ENCODE measurements at places on chromosomes 13 and 19.

DNA sequence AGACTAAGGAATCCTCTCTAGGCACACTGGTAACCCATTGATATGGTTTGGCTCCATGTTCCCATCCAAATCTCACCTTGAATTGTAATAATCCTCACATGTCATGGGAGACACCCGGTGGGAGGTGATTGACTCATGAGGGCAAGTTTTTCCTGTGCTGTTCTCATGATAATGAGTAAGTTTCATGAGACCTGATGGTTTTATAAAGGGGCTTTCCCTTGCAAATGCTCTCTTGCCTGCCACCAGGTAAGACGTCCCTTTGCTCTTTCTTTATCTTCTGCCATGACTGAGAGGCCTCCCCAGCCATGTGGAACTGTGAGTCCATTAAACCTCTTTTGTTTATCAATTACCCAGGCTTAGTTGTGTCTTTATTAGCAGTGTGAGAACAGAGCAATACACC lies 81.4 kb upstream of the GPC6 start:
- DNase-seq, result no peak

- DNase-seq, result no peak
Observed at GRCh38 chr13:100493418-100493817, 95.2 kb downstream of the GGACT start.

- DNase-seq, result no peak
Observed at GRCh38 chr19:35119578-35120155, 4.0 kb downstream of the FXYD3 start.

- DNase-seq, result peak; percentile 11
Observed at GRCh38 chr13:20118268-20119140, 42.3 kb downstream of the GJA3 start.

DNA sequence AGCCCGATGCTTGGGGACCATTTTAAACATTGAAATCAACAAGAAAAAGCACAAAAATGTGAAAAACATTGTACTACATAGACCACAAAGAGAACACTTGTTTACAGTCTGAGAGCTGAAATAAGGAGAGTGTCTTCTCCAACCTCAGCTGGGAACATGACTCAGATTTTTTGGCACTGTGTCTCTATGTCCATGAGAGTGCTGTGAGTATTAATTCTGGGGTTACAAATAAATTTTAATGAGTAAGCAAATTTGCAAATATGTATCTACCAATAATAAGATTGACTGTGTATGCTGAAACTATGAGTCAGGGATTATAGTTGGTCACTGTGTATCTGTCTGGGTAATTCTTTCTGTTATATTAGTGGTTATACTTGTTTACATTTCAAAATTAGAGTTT lies 174.0 kb downstream of the DCT start:
- DNase-seq, result no peak

DNA sequence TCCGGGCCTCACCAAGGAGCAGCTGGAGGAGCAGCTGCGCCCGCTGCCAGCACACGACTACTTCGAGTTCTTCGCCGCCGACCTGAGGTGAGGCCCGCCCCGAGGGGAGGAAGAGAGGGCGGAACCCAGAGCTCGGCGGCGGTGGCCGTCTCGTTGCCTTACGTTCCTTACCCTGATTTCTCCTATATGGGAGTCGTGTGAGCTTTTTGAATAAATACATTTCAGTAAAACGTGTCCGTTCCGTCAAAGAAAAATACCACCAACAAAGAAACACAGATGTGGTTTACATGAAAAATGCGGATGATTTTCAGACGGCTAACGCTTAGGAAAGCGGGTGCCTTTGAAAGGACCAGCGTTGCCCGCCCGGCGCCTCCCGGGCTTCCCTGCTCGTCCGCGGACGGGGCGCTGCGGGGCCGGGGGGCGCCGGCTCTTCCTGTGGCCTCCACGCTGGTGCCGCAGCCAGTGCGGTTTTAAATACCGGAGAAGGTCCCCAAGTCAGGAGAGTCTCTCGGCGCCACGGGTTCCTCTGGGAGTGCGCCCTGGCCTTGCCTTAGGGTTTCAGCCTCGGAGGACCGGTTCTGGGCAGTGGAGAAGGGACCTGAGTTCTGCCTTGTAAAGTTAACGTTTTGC lies 755 bp downstream of the UPF3A start:
- DNase-seq, result peak; percentile 35

DNA sequence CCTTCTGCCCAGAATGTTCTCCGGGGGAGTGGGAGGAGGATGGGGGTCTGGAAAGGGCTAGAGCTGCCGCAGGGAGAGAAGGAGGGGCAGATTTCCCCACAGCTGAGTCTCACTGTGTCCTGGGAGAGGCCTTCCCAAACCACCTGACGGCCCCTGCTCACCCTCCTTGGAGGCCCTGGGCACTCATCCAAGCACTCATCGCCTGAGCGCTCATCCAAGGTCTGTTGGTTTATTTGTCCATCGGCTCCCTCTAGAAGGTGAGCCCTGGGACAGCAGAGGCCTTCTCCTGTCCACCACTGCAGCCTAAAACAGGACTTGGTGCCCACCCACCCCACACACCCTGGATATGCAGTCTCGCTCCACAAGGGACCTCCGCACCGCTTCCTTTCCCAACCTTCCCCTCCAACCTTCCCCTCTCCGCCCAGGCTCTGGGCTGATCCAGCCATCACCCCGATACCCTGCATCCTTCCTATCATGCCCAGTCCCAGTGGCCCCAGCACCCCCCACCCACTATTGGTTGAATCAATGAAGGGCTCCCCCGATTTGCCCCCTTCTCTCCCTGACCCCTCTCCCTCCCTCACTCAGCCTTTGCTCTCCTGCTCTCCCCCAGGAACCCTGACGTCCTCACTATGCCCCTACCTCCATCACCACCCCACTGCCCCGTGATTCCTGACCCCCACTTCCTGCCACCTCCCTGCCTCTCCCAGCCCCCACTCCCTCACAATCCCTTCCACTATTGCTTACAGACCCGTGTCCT lies 1.7 kb downstream of the UBXN6 start:
- no peak for DNase-seq

GRCh38 chr19:48819366-48819816 lies 8.6 kb upstream of the BCAT2 start:
- DNase-seq, result no peak

DNA sequence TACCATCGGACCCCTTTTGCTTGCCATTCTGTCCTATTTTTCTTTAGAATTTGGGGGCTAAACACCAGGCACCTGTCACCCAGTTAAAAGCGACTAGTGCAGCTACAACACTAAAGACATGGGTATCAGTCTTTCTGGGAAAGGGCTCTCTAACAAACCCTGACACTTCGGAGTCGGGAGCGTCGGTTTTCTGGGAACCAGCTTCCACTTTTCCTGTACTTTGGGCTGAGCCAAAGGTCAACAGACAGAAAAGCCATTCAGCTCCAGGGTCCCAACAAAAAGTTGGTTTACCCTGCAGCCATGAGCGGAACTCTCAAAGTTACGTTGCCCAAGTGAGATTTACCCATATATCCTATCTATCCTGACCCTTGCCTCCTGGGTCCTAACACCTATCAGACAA lies 337.0 kb upstream of the SLITRK5 start:
- DNase-seq, result no peak

DNA sequence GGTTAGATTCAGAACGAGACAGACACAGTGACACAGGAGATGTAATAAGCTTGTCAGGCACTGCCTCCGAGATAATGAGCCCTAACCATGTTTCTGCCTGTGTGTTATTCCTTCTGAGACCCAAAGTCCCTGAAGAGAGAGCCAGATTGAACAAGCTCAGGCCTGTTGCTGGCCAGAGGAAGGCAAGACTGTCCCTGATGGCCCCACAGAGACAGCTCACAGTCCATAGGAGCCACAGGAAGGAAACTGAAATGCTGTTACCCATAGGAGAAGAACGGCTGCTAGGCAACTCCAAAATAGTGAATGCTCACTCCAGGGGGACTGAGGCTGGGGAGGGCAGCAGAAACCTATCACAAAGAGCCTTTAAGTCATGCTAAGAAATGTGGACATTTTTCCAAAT lies 31.8 kb upstream of the RFXAP start:
- DNase-seq, result no peak

DNA sequence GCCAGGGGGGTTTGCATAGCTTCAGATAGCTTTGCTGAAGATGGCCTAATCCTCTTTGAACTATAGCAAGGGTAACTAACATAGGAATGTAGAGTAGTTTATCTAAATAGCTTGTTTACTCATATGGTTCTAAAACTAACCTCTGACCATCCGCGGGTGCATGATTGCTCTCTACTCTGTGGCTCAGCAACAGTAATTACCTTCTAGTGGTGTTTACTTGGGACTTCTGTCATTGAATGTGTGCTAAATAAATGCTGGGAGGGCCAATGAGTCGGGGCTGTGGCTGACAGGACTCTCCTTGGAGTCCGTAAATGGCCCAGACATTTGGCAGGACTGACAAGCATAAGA lies 1461.9 kb downstream of the UQCRFS1 start:
- no peak for DNase-seq

DNA sequence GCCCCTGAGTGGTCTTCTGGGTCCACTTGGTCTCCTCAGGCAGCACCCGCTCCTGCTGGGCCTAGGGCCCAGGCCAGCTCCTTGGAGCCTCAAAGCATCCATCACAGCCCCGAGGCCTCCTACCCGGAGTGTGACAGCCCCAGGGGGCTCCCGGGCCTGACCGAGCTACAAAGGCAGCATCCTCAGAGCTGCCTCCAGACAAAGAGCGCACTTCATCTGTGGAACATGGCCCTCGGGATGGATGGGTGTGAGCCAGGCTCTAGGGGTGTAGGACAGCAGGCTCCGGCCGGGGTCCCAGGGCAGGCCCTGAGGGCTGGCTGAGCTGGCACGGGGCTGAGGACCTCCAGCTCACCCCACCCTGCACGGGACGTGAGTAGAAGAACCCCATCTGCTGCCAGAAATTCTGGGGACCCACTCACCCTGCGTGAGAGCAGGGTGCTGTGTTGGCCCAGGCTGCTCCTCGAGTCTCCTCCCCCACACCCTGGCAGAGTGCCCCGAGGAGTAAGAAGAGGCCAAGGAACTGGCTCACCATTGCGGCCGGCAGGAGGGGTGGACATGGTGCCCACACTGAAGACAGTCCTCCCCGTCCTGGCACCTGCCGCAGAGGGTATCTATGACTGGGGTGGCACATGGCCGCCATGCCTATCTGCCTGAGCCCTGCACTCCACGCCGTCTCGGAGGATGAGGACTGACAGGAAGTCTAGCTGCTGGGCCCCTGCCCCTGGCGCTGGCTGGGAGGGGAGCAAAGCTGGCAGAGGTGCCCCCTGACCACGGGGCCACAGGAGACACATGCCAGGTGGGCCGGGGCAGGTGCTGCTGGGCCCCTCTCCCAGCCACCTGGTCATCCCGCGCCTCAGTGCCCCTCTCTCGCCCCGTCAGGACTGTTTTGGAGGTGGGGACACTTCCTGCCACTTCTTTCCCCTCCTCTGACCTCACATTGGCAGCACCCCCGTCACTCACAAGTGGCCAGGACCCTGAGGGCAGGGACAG lies 22.3 kb downstream of the CEBPG start:
- no peak for DNase-seq

DNA sequence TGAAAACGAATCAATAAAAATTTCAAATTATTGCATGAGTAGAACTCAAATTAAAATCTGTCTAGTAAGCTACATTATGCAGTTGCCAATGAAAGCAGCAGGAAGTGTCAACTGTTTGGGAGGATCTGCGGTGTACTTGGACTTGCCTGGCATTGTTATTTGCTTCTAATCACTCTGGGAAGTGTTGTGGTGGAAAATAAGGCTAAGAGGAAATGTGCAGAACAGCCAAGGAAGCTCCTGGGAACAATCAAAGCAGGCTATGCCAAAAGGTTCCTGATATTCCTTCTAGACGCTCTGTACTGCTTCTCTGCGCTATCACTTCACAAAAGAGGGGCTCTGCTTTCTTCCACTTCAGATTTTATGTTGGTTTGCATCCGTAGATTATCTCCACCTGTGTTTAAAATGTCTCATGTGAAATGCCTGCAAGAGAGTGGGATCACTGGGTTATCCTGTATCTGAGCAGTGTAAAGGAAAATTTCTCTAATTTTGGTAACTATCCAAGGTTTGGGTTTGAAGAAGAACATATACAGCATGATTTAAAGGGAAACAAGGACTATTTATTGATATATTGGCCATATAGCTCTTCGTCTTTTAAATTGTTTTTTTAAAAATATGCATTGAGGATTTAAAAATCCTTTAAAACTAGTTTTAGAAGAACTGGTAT lies 182.7 kb upstream of the CSNK1A1L start:
- DNase-seq, result no peak

DNA sequence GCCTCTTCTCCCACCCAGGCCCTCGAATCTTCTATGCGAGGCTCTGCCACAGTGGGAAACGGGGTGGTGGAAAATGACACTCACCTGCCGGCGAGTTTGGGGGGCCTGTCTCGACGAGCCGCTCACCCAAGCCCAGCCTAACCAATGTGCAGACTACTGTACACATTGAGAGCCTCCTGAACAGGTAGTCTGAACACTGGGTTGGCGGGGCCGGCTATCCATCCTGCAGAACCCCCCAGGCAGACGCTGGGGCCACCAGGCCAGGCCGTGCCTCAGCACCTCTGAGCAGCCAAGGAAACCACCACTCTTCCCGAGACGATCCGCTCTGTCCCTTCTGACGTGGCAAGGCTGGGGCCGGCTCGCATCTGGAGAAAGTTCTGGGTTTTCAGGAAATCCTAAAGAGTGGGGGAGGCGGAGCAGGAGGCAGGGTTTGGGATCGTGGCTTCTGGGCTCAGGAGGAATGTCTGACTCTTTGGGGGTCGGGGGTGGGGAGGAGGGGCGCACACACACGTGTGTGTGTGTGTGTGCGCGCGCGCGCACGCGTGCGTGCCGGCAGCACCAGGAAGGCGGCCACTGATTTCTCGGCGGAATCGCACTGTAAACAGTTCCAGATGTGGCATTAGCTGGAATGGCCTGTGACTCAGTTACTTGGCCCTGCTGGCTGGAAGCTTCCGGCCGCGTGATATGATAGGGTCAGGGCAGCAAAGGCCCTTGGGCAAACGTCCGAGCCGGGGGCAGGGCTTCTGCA lies 18.5 kb downstream of the TMED1 start:
- DNase-seq, result no peak

DNA sequence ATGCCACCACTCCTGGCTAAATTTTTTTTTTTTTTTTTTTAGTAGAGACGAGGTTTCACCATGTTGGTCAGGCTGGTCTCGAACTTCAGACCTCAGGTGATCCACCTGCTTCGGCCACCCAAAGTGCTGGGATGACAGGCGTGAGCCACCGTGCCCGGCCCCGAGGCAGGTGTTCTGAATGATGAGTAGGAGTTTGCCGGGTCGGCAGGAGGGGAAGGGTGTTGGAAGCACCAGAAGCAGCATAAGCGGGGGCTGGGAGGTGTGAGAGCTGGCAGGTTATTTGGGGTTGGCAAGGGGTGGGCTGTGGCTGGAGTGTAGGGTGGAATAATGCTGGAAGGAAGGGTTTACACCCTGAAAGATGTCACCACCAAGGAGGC lies 1.8 kb downstream of the SPPL2B start:
- DNase-seq, result no peak

DNA sequence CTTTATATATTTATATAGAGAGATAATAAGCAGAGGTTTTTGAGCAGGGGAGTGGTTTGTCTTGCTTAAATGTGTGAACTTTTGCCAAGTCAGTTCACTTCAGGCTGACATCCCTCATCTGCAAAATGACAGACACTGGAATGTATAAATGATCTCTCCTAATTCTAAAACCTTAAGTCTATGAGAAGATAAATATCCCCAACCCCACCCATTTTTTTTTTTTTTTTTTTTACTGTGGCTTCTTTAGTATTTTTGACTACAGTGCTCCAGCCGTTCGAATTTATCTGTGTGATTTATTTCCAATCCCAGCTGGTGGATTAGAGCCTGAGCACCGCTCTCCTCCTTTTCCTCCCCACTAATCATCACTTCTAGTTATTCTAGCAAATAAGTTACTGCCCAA lies 234.8 kb downstream of the DACH1 start:
- no peak for DNase-seq

Data from HEK293T (cell line).